ENCODE measurements at places on chromosomes 1 and 21.

- no peak for DNase-seq
These were observed 12.9 kb downstream of the COPA start for GRCh38 chr1:160330119-160330518.

- DNase-seq = no peak
These were observed 22.7 kb downstream of the MATN1 start for GRCh38 chr1:30700528-30701257.

- DNase-seq = no peak
These were observed 132.0 kb downstream of the GIPC2 start for GRCh38 chr1:78177708-78178270.

DNA sequence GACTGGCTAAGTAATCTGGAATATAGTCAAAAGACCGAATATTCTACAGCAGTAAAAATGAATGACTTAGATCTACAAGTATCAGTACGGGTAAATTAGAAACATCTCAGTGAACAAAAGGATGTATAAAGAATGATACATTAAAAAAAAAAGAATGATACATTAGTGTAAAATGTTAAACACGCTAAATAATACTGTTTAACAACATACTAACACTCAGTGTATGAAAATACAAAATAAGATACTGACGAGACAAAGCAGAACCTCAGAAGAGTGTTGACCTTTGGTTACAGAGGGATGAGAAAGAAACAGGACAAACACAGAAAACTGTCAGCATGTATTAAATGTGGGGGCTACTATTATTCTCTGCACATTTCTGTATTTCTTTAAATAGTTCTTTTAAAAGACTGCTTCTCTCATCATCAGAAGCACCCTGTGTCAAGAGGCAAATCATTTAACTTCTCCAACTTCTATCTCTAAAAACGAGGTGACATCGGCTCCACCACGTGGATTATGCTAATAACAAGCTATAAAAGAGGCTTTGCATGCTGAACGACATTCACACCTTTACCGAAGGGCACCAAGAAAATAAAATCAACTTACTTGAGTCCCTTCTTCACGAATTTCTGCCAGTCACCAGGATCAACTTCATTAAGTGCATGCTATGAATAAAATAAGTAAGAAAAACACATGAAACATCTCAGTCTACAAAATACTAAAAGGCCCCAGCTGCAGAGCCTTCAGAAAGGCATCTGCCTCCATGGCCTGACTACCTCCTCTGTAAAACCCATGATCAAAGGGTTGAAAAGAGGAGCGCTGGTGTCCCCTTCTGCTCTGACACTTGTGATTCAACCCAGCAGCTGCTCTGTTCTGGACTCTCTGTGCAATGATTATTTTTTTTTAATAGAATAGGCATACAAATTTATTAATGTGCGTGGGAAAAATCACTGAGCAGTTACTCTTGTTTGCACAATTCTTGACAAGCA lies 42.5 kb downstream of the MRAP start:
- no peak for DNase-seq

GRCh38 chr1:86470859-86471258 lies 2.1 kb downstream of the CLCA1 start:
- no peak for DNase-seq

- no peak for DNase-seq
These were observed 38.6 kb upstream of the ADGRL4 start for GRCh38 chr1:79044974-79045650.

DNA sequence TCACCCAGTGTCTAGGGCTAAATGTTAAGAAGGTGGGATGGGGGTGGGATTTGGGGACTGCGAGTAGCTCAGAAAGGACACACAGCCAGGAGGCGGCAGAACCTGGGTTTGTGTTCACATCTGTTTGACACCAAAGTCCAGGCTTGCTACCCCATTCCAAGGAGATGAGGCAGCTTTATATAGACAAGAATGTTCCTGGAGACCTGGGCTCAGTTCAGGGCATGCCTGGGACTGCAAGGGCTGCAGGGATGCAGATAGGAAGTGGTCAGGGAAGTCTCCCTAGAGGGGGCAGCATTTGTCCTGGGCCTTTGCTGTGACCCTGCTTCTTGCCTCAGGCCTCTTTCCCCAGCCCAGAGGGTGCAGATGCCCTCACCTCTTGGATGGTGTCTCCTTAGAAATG lies 16.3 kb downstream of the PADI3 start:
- DNase-seq = no peak

GRCh38 chr1:232561381-232561780 lies 68.6 kb downstream of the SIPA1L2 start:
- no peak for DNase-seq

GRCh38 chr1:214404571-214405213 lies 123.7 kb downstream of the SMYD2 start:
- DNase-seq = no peak

DNA sequence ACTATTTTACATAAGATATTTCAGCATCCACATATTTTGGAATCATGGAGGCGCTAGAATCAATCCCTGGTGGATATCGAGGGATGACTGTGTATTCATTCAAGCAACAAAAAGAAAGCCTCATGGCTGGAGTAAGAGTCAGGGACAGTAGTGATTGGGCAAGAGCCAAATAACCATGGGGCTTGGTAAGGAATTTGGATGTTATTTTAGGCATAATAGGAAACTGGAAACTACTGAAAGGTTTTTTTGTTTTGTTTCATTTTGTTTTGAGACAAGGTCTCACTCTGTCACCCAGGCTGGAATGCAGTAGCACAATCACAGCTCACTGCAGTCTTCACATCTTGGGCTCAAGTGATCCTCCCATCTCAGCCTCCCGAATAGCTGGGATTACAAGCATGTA lies 33.8 kb upstream of the EYA3 start:
- no peak for DNase-seq

DNA sequence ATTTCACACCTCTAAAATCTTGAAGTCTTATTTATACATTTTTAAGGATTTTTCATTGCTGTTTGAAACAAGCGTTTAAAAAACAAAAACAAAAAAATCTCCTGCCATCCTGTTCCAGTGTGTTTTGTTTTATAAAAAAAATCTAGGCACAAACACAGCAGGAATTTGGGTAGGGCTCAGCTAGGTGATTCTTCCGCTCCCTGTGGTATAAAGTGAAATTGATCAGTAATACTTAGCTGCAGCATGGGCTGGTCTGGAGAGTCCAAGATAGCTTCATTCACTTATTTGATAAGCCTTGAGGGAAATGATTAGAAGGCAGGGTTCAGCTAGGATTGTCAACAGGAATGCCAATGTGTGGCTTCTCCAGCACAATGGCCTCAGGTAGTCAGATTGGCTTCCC lies 25.7 kb downstream of the ATF3 start:
- no peak for DNase-seq

DNA sequence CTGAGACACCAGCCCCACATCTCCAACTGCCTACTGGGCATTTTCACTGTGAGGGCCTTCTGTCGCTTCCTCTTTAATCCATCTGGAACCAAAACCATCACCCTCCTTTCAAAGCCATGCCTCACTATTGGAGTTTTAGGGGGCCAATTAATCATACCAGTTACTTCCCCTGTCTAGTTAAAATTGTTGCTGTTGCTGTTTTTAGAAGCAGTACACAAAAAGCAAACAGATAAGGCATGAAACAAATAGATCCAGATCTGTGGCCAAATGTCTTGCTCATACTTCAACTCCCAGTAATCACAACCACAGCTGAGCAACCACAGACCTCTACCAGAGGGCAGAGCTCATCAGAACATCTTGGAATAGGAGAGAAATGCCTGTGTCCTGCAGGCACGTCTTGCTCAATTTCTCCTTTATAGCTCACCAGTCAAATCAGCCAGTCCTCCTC lies 133.8 kb upstream of the C1orf105 start:
- DNase-seq = no peak

DNA sequence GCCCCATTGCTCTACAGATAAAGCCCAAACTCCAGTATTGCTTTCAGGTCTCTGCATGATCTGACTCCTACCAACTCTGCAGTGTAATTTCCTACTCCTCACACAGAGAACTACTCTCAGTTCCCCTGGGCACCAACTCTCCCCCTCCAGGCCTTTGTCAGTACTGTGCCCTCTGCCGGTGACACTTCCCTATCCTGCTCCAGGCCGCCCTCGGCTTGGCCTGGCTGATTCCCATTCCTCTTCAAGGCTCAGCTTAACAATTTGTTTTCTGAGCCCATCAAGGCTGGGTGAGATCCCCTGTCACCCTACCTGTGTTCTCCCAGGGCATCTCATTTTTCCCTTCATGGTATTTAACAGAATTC lies 2.6 kb downstream of the SLAMF8 start:
- peak; percentile 74 for DNase-seq

DNA sequence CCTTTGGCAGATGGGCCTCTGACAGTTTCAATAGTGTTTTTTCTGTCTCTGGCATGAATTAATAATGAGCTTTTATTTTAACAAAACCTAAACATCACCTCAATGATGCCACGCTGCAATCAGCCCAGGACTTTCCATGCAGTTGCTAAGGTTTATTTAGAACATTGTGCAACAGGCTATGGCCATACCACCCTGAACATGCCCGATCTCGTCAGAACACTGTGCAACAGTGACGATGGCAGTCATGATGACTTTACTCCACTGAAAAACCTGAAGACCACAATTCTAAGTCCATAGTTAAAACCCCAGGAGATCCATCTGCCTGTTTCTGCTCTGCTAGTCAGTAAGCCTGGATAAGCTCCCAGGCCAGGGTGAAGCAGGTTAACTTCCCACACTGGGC lies 310.0 kb downstream of the PBX1 start:
- no peak for DNase-seq

- no peak for DNase-seq
These were observed 16.8 kb downstream of the LGR6 start for GRCh38 chr1:202210385-202210784.

GRCh38 chr1:178613271-178613945 lies 100.5 kb downstream of the TEX35 start:
- DNase-seq = no peak

All from NCI-H1436 treated with DMSO at 0.1 percent for 48 hours (cell line).